Naive thymus-derived CD8-positive, alpha-beta T cell (primary cell): ENCODE measurements at places on chromosomes 11 and 22. TPM values are rescaled to one million over a fixed set of nuclear protein-coding genes. Genes with fewer than 3 reads are reported as not detected.

DNA sequence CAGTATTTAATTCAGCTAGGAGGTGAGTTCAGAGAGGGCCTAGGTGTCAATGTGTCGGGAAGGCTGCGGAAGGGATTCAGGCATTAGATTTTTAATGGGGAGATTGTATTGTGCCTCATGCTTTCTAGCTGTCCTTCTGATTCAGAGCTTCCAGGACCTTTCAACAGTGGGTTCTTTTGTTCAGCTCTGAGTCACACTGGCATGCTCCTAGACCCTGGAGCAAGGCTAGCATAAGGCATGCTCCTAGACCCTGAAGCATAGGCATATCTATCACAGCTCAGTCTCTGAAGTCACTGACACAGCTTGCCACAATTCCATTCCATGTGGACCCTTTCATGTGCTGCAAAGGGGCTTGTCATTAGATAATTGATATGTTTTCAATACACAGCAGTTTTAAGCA, 396.9 kb downstream of the RAB38 start:
- no peak overlapping the region for H3K27ac ChIP-seq
- no peaks in the 10 kb centered on the region for H3K36me3 ChIP-seq
- H3K27me3 ChIP-seq = peaks cover 8% of the 10 kb centered on the region

DNA sequence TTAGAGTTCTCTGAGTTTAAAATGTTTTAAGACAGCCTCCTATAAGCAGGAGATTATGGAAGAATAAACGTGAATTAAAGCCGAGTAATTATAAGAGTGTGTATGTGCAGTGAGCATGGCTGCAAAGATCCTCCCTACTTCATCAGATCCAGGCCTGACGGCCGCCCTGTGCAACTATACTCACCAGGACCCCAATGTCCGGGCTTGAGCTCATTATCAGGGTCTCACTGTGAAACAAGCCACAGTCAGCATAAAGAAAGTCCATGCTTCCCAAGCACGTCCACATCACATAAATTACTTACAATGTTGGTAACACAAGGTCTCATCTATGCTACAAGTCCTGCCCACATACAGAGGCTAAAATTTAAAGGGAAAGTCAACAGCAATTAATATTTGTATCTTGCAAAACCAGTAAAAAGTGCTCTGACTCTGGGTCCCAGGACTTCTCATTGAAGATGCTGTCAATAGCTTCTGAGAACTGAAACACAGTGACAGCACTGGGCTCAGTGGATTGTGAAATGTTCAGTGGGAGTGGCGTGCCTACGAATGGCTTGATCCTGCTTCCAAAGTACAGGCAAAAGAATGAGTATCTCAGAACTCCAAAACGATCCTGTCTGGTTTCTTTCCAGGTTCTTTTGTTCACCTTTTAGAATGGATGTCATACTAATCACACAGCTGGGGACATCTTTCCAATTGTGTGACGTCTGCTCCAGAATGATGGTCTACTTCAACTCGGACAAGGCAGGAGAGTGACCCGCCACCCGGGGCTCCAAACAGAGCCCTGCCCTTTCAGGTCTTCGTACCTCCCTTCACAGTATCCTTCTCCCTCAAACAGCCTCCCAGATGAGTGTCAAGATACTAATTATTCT, 72.1 kb upstream of the ARFGAP3 start:
- no peaks in the 10 kb centered on the region for H3K27me3 ChIP-seq
- H3K4me1 ChIP-seq = peaks cover 84% of the 10 kb centered on the region
- H3K4me3 ChIP-seq = no peak overlapping the region

DNA sequence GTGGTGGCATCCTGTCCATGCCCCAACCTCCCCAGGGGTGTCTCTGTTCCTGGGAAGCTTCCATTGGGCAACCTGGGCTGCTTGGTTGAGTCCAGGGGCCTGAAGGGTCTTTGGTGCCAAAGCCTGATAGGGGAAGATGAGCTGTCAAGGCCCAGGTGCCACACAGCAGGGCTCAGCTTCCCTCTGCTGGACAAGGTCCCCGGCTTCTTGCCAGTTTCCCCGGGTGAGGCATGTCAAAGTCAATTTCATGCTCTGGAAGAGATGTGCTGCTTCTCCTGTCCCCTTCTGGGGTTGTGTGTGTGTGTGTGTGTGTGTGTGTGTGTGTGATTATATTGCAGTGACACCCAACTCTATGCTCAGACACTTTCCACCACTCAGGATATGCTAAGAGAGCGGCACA, 26.9 kb downstream of the TP53I11 start:
- no peaks in the 10 kb centered on the region for H3K27me3 ChIP-seq
- H3K36me3 ChIP-seq = no peaks in the 10 kb centered on the region
- no peak for DNase-seq

DNA sequence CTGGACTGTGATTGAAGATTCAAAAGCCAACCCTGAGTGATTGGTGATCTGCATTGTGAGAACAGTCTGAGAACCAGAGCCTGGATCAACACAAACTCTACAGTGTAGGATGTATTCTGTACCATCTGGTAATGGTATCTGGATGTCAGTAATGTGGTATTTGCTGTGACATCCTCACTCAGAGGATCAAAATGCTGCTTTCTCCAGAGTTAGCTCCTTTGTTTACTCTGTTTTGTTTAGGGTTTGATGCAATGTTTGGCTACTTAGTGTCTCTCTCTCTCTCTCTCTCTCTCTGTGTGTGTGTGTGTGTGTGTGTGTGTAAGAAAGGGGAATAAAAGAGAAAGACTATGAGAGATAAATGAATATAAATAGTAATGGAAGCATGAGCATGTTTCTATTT, 24.3 kb downstream of the CASP4 start:
- H3K36me3 ChIP-seq = peaks cover 24% of the 10 kb centered on the region
- DNase-seq = no peak
- H3K4me1 ChIP-seq = peaks cover 6% of the 10 kb centered on the region
- no peak overlapping the region for H3K4me3 ChIP-seq

DNA sequence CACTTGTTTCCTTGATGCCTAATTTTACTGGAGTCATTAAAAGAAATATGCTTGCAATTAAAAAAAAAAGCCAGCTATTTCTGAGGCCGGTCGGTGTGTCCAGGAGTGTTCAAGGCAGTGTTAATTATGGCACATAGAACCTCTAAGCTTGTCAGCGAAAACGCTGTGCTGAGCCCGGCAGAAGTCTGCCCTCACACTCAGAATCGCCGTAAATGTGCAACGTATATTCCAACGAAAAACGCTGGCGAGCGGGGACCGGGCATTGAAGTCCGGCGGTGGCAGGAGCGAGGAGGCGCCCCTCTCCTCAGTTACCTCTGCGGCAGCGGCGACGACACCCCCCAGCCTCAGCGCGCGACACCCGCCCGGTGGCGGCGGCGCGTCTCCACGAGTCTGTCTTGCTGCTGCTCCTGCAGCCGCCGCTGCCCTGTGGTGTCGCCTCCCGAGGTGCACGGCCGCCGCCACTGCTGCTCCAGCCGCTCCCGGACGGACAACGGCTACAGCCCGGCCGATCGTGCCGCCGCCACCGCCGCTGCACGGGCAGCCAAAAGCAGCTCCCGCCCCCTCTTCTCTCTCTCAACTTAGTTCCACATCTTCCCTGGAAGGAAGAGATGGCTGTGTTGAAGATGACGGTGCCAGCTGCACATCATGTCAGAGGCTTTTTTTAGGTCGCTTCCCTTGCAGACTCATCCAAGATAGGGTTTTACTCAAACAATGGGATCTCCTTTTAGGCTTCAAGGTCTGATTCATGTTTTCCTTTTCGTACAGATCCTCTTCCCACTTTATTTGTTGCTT, 56.0 kb downstream of the JAM3 start:
- DNase-seq = peak; percentile 19
- H3K4me3 ChIP-seq = no peak overlapping the region
- H3K4me1 ChIP-seq = peaks cover 8% of the 10 kb centered on the region
- peaks cover 26% of the 10 kb centered on the region for H3K36me3 ChIP-seq
- H3K27ac ChIP-seq = peak overlapping the region; percentile 35

DNA sequence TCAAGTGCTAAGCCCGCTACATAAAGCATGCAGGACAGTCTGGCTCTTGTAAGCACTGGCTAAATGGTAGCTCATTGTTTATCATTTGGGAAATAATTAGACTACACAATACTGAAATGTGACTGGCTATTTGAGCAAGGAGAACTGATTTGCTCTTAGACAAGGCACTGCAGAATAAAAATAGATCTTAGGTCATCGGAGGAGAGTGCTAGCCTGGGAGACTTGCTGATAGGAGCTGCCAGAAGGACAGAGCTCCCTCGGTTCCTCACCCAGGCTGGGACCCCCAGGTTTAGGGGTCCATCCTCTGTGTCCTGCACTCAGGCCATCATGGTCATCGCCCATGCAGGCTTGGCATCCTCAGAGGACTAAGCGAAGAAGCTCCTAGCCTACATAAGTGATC, 184.4 kb upstream of the NCAM1 start:
- H3K27ac ChIP-seq = no peak overlapping the region
- peaks cover 5% of the 10 kb centered on the region for H3K27me3 ChIP-seq
- no peaks in the 10 kb centered on the region for H3K4me1 ChIP-seq
- no peaks in the 10 kb centered on the region for H3K36me3 ChIP-seq
- no peak for DNase-seq

- H3K4me1 ChIP-seq = no peaks in the 10 kb centered on the region
- H3K27me3 ChIP-seq = no peaks in the 10 kb centered on the region
- H3K27ac ChIP-seq = no peak overlapping the region
- no peaks in the 10 kb centered on the region for H3K36me3 ChIP-seq
- H3K4me3 ChIP-seq = no peak overlapping the region
- DNase-seq = no peak
Observed at GRCh38 chr11:1367721-1368120, 22.0 kb upstream of the BRSK2 start.

- DNase-seq = no peak
- peaks cover 9% of the 10 kb centered on the region for H3K4me1 ChIP-seq
- no peaks in the 10 kb centered on the region for H3K36me3 ChIP-seq
- peaks cover 8% of the 10 kb centered on the region for H3K27me3 ChIP-seq
- no peak overlapping the region for H3K4me3 ChIP-seq
- H3K27ac ChIP-seq = no peak overlapping the region
Observed at GRCh38 chr11:86172894-86173293, 71.7 kb upstream of the EED start.

The USP2 gene
- 0.13 TPM for polyA plus RNA-seq

The MAPK8IP2 gene
- polyA plus RNA-seq = not detected

The RAB1B gene
- polyA plus RNA-seq = 14.0 TPM

The DRD4 gene
- polyA plus RNA-seq = not detected

The ATXN10 gene
- polyA plus RNA-seq = 96.0 TPM
